ENCODE measurements at places on chromosomes 7 and 10.

GRCh38 chr10:89668386-89669071 is 23.5 kb upstream of the PANK1 start:
- DNase-seq = no peak

DNA sequence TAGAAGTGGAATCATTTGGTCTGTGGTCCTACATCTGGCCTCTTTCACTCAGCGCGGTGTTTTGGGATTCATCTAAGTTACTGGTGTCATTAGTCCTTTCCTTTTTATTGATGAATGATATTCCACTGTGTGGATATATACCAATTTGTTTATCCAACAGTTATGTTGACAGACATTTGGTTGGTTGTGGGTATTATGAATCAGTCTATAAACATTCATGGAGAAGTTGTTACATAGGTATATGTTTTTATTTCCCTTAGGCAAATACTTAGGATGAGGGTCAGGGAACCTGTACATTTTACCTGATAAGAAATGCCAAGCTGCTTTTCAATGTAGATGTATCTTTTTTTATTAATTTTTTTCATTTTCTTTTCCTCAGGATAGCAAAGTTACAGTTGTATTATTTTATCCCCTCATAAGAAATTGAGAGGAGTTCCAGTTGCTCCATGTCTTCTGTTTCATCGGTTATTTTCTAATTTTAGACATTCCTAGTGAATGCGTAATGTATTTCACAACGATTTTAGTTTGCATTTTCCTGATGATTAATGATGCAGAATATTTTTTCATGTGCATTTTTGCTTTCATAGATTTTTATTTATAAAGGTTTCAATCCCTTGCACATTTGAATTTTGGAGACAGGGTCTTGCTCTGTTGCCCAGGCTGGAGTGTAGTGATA is 203.8 kb upstream of the SH2B2 start:
- no peak for DNase-seq

- DNase-seq = no peak
These were observed 712.1 kb downstream of the PHTF2 start for GRCh38 chr7:78510580-78511188.

- no peak for DNase-seq
These were observed 43.2 kb downstream of the SVIL start for GRCh38 chr10:29591651-29591968.

DNA sequence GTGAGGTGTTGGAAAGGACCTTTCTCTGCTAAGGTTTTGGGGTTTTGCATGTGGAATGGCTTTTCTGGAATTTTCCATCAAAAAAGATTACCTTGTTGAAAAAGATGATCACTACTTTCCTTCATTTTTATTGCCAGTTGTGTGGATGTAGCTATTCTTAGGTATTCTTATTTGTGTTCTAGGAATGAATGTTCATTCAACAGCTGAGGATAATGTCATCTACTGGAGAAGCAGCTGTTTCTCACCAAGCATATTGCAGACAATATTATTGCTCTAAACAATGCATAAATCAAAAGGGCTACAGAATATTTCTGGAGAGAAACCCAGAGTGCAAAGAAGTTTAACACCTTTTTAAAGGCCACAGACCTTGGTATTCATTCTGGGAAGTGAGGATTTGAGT is 145.6 kb upstream of the CALCR start:
- no peak for DNase-seq

DNA sequence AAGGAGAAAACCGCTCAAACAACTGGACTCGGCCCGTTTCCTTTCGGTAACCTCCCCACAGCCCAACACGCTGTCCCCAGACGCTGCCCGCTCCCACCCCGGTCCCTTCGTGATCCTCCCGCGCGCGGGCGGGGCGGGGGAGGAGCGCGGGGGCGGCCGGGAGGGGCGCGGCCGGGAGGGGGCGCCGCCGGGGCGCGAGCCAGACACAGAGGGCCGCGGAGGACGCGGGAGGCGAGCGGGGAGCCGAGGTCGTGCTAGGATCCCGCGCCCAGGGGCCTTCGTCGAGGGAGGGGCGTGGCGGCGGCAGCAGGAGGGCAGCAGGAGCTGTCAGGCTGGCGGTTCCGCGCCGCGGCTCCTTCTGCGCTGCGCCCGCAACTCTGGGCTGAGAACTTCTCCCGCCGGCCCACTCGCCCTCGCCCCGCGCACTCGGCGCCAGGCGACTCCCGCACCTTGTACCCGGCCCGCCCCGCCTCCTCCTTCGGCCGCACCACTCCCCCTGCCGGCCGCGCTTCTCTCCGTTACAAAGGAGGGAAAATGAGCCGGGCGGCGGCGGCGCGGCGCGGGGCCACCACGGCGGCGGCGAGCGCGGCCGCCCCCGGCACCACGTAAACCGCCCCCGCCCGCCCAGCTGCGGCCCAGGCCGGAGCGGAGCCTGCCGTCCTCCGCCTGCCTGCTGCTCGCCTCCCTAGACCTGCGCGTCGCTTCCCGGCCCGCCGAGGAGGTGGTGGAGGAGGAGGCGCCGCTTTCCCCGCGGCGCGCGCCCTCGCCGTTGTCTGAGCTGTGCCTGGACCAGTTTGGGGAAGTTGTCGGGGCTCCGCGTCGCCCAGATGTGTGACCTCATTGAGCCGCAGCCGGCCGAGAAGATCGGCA is at the start of gene CDK14:
Gene CDK14, plus strand, starts transcription at position 521 of the 870 bp plus-strand sequence. Its CDS starts 307 bp downstream, at position 828.
- DNase-seq = peak; percentile 94

DNA sequence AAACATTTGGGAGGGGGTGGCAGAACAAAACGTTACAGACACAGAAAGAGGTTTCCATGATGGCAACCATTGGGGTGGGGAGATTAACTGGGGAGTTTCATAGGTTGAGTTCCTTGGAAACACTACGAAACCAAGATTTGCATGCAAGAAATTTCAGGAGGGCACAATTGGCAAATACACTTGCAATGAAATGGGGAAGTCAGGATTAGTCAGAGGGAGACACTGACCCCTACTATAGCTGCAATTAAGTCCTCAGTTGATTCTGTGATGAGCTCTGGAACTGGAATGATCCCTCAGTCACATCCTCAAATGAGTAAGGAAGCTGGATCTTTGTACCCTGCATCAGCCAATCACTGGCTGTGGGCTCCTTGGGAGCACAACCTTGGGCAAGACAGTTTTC is 22.1 kb downstream of the CPEB3 start:
- DNase-seq = no peak

DNA sequence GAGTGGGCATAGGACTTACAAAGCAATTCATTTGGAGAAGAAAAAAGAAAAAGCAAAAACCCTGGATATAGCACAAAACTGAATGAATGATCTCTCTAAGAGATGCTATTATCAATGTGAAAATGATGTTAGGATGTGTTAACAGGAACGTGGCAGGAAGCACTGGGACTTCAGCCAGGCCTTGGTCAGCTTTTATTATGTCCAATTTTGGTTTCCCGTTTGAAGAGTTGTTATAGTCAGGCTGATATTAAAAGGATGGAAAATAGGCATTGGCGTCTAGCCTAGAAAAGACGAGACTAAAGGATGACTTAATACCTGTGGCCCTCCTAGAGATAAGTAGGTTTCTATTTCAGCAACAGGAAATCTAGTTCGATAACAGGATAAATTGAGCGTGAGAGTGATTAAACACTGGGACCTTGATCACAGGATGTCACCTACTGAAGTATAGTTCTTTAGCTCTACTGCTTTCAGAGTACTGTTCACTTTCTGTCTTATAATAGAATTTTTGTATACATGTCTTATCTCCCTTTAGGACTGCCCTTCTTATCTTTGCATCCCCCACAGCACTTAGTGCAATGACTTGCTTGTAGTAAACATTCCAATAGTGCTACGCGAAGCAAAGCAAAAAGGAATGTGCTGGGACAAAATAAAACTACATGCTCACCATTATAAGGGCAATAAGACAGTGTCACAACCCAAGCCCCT is 99.8 kb upstream of the AGBL3 start:
- DNase-seq = peak; percentile 74

GRCh38 chr10:116038259-116038658 is 234.7 kb downstream of the GFRA1 start:
- peak; percentile 60 for DNase-seq

- DNase-seq = no peak
These were observed 43.1 kb downstream of the CARD11 start for GRCh38 chr7:3000566-3000965.

DNA sequence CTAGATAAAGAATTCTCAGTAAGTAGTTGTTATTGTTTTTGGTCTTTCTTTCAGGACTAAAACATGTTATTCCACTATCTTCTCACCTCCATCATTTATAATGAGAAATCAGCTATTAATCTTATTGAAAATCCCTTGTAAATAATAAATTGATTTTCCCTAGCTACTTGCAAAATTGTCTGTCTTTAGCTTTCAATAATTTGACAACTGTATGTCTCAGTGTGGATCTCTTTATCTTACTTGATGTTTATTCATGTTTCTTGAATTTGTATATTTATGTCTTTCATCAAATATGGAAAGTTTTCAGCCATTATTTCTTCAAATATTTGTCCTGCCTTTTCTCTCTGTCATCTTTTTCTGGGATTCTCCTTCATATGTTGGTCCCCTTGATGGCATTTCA is 117.1 kb upstream of the ANTXRL start:
- no peak for DNase-seq

DNA sequence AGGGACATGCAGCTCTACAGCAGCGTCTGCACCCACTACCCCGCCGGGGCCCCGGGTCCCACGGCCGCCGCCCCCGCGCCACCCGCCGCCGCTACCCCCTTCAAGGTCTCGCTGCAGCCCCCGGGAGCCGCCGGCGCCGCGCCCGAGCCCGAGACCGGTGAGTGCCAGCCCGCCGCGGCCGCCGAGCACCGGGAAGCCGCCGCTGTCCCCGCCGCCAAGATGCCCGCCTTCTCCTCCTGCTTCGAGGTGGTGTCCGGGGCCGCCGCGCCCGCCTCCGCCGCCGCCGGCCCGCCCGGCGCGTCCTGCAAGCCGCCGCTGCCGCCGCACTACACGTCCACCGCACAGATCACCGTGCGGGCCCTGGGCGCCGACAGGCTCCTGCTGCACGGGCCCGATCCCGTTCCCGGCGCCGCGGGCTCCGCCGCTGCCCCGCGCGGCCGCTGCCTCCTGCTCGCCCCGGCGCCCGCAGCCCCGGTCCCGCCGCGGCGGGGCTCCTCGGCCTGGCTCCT is 631 bp downstream of the OTUD1 start:
- peak; percentile 28 for DNase-seq

GRCh38 chr10:54691331-54691730 is 109.7 kb downstream of the PCDH15 start:
- no peak for DNase-seq

All from right cardiac atrium (tissue), 5 donors.